ENCODE measurements at places on chromosomes 16 and 17.

- DNase-seq, result no peak
Observed at GRCh38 chr16:50476486-50477255, 71.5 kb upstream of the NKD1 start.

- DNase-seq, result no peak
Observed at GRCh38 chr17:37147301-37147812, 198.6 kb downstream of the AATF start.

- DNase-seq, result no peak
Observed at GRCh38 chr17:74212913-74213791, at the start of gene TTYH2. TTYH2 (plus strand) TSS chr17:74213571; CDS start chr17:74213588, 17 bp downstream.

- DNase-seq, result no peak
Observed at GRCh38 chr17:42155614-42156045, 841 bp upstream of the RAB5C start.

- DNase-seq, result no peak
Observed at GRCh38 chr17:73172252-73172651, 7.4 kb downstream of the SSTR2 start.
